GM12891 (cell line): ENCODE measurements at places on chromosomes 4 and X.

DNA sequence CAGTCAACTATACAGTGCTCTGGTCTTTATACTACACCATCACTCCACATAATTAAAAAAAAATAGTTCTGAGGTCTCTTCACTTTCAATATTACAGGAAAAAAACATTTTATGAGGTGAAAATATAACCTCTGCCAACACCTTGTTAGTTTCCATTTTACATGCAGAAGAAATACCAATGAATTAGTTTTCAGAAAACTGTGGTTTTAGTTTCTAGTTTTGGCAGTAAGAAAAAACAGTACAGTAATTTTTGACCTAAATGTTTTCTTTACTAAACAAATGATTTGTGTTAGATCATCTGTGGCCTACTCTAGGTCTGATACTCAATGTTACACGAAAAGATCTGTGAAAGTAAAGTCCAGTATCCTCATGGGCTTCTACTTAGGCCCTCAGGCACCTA is 10.0 kb downstream of the SULT1E1 start:
- DNase-seq, result no peak

- DNase-seq, result no peak
Measured at GRCh38 chr4:24032371-24032989, 142.6 kb upstream of the PPARGC1A start.

GRCh38 chr4:184961660-184962059 is 56.6 kb upstream of the HELT start:
- DNase-seq, result no peak

DNA sequence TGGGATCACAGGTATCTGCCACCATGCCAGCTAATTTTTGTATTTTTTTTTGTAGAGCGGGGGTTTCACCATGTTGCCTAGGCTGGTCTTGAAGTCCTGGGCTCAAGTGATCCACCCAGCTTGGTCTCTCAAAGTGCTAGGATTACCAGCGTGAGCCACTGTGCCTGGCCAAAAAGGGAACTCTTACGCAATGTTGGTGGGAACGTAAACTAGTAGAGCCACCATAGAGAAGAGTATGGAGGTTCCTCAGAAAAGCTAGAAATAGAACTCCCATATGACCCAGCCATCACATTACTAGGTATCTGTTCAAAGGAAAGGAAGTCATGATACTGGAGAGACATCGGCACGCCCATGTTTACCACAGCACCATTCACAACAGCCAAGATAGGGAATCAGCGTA is 85.9 kb downstream of the PRKX start:
- DNase-seq, result no peak

DNA sequence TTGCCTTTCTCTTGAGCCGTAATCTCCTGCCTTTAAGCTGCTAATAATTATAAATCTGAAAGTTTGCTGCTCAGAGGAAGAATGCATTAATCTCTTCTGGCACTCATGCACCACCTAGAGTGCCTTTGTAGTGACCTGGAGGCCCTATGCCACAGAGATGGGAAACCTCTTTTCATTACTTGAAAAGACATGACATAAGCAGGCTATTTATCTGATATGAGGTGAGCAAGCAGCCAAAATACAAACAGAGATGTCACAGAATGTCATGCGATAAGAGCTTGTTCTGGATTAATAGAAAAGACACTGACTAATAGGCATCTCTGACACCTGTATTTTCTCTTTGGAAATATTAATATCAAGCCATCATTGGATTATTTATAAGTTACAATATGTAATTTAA is 42.3 kb downstream of the GABRB1 start:
- DNase-seq, result no peak

DNA sequence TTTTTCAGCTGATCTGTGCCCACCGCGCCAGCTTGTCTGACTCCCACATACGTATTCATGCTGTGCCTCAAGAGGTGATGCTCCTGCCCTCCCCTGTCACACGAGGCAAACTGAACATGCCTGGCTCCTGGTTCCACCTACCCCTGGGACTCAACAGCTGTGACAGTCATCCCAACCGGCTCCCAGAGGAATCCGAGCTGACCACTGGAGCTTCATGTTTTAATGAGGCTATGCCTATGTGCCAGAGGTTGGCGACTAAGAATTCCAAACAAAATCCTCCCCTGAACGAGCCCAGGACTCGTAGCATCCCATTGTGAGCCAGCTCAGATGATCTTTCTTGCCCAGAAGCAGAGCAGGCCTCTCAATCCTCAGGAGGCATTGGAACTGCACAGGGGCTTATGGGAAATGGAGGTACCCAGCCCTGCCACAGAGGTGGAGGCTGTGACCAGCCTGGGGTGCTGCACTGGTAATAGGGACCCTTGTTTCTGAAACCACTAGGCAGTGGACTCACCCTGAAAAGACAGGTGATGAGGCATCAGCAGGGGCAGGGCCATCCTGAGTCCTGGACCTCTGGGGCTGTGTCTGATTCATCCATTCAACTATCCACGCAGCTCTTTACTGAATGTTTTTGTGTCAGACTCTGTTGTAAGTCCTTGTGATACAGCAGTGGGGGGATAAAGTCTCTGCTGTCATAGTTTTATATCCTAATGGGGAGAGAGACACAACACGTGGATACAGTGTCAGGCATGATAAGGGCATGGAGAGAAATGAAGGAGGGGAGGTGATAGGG is 325.0 kb downstream of the EVC2 start:
- no peak for DNase-seq

GRCh38 chr4:128974136-128974581 is 119.2 kb downstream of the SCLT1 start:
- no peak for DNase-seq

GRCh38 chr4:163233321-163233720 is 66.6 kb upstream of the NAF1 start:
- no peak for DNase-seq

GRCh38 chr4:9983211-9983610 is 38.1 kb downstream of the SLC2A9 start:
- no peak for DNase-seq

- DNase-seq, result no peak
Measured at GRCh38 chr4:11287055-11287454, 141.6 kb downstream of the HS3ST1 start.

DNA sequence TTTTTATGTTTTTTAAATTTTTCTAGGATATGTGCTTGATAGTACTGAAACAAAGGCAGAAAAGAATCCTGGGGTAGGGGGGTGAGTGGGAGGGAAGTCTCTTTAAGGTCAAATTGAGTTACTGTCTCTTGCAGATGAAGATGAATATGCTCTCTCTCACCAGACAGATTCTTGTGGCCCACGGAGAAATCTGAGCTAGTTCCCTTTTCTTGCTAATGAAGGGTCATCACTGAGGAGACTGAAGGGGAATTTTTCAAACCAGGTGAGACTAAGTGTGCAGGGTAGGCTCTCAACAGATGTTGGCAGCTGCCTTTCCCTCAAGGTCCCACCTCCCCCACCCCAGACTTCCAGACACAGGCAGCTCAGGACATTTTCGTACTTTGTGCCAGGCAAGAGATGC is 21.5 kb downstream of the FAM9C start:
- peak; percentile 16 for DNase-seq

DNA sequence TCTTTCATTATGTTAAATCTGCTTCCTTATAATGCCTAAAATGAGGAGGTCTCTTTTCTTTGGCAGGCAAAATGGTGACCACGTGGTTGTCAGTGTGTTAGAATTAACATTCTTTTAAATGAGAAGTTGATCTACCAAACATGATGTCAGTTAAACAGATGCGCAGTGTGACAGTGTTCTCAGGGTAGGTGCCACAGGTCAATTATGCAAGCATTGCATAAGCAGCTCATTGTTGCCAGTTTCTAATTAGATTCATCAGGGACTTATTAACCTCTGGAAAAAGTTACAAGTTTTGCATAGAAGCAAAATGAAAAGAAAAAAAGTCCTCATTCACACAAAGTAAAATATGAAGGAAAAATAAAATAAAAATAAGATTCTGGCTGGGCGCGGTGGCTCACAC is 324.1 kb upstream of the GALNT7 start:
- no peak for DNase-seq

- DNase-seq, result no peak
Measured at GRCh38 chrX:151476604-151477303, 79.7 kb downstream of the VMA21 start.

GRCh38 chr4:147828331-147828905 is 96.5 kb downstream of the ARHGAP10 start:
- no peak for DNase-seq

DNA sequence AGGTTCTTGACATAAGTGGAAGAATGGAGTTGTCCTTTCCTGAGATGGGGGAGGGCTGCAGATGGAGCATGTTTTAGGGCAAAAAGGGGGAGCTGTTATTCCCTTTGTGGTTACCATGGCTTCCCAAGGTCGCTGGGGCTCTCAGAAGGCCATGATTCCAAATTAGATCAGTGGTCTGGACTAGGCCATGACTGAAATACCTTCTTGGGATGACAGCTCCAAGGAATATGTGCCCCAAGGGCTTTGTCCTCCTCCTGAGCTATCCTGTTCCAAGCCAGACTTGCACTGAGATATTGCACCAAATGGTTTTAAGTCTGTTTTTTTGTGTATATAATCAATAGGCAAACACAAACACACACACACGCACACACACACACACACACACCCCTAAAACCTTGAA is 3.0 kb upstream of the RBPJ start:
- no peak for DNase-seq

- no peak for DNase-seq
Measured at GRCh38 chr4:107564326-107564725, 155.7 kb downstream of the PAPSS1 start.

DNA sequence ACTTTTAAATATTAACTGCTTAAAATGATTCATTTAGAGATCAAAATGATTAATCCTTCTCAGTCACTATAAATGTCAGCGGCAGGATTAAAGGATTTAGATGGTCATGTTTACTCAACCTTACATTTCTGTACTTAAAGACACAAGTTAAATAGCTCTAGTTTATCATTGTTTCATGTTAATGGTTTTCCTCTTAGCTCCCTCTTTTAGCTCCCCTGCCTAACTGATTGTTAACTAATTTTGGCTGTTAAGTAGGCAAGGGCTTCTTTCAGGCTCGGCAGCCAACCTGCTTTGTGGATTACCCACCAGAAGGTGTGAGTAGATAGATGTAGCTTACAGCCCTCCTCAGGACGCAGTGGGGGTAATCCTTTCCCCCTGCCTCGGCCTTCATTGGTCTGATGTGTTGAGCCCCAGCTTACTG is 96.0 kb downstream of the TENM3 start:
- no peak for DNase-seq

DNA sequence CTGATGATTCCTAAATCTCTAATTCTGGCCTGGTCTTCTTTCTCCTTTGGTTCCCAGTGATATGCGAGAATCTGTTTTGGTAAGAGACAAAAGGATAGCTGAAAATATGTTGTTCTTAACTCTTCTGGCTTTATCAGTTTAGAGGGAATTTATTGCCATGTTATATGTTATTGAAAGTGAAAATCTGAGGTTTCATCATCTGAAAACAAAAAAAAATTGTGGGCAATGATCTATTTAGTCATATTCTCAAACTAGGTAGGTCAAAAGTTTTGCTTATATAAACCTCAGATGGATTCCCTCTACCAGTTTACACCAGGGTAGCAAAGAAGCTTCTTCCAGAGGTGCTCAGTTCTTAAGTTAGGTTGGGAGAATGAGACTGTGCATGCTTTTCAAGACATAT is 103.6 kb downstream of the ITM2A start:
- DNase-seq, result no peak

DNA sequence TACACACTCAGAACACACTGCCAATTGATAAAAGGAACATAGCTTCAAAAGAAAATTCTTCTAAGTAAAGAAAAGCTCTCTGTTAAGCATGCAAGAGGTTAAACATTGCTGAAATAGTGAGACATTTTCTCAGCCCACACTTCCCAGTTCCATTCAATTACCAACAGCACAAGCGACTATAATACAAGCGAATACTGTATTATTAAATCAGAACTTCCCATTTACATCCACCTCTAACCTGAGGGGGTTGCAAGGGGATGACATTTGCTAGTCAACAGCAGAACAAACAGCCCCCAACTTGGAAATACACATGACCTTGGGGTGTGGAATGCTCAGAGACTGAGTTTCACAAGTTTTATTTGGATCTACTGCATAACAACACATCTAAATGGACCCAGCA is 1.1 kb downstream of the FSTL5 start:
- no peak for DNase-seq

DNA sequence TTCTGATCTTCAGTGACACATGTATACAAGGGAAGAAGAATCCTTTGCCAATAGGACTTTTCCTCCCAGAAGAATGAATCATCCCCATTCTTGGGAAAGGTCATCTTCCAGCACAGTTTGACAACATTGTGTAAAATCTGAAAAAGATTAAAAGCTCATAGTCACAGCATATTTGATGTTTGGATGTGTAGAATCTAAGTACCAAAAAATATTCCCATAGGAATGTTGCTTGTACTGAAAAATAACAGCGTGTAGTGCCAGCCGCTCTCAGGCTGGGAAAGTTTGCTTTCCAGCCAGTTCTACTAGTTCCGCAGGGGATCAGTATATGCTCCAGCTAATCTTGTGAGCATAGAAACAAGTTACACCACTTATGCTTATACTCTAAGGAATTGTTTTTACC is 74.7 kb upstream of the IL13RA1 start:
- no peak for DNase-seq

GRCh38 chrX:115054876-115055275 is 37.5 kb upstream of the IL13RA2 start:
- DNase-seq, result no peak

GRCh38 chrX:54640103-54640690 is 110.2 kb downstream of the GNL3L start:
- DNase-seq, result no peak

- DNase-seq, result no peak
Measured at GRCh38 chr4:4554234-4554633, 12.4 kb upstream of the STX18 start.

DNA sequence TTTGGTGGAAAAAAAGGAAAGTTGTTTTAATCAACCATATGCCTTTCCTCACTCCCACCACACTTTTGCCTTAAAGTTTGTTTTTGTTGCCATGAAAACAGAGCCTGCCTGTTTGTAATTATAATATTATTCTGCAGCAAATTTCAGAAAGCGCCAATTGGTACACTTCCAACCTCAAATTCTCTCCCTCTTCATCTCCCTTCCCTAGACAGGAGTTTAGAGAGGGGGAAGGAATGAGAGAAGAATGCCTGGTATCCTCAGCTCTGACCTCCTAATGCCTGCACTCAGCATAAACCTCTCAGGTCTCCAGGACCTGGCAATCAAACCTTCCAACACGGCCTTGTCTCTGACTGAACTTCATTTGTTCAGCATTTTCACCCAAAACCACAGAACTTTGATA is 138.4 kb upstream of the HCCS start:
- DNase-seq, result no peak

- no peak for DNase-seq
Measured at GRCh38 chr4:86380181-86380724, 20.4 kb upstream of the MAPK10 start.

DNA sequence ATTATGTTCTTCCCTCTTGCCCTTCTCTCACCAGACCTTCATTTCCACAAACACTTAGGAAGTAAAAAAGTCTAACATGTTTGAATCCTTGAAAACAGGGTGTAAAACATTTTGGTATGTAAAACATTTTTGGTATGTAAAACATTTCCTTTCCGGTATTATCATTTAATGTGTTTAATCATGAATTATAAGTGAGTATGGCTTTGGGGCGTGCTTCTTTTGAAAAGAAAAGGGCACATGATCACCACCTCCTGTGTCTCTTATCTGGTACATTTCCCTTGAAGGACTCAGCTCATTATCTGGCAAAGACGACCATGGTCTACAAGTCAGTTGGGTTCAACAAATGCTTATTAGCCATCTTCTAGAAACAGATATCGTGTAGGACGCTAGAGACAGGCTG is 283.6 kb downstream of the FRMPD4 start:
- DNase-seq, result no peak

GRCh38 chrX:9349572-9350494 is 115.0 kb upstream of the TBL1X start:
- DNase-seq, result no peak

- DNase-seq, result no peak
Measured at GRCh38 chrX:41808047-41808446, 84.1 kb downstream of the GPR82 start.
